ENCODE measurements at places on chromosomes 2 and 18.

GRCh38 chr18:22767653-22768052 is 165.5 kb upstream of the RBBP8 start:
- no peak for DNase-seq

DNA sequence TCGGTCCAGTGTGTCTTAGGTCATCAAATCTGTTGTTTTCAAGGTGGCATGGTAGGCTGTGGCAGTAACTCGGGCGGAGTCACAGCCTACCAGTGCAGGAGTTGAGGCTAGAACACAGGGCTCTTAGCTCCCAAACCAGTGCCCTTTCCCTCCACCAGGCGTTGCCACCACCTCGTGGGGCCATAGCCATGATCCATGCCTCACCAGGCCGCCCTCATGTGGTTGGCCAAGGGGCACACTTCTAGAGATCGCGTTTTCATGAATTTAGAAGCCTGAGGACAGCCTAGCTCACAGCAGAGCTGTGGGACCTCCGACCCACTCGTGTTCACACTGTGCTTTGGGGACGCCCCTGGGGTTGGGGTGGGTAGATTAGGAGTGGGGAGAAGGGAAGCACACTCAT is 10.6 kb downstream of the SEC11C start:
- DNase-seq = peak; percentile 33

GRCh38 chr2:35347561-35347960 is 1008.0 kb upstream of the CRIM1 start:
- no peak for DNase-seq

DNA sequence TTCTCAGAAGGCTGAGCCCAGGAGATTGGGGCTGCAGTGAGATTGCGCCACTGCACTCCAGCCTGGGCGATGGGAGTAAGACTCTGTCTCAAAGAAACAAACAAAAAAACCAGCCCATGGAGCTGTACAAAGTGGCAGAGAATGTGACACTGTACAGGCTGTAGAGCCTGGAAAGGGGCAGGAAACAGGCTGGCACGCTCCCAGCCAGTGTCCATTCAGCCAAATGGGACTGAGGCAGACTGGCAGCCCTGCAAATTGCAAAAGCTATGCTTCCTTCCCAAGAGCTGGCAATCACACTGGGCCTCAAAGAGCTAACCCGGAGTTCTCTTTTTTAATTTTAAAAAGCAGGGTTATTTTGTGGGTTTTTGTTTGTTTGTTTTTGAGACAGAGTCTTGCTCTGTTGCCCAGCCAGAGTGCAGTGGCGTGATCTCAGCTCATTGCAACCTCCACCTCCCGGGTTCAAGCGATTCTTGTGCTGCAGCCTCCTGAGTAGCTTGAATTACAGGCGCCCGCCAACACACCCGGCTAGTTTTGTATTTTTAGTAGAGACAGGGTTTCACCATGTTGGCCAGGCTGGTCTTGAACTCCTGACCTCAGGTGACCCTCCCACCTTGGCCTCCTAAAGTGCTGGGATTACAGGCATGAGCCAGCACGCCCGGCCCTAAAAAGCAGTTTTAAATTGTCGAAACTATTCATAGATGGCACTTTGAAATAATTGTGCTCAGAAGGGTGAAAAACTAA is 42.8 kb downstream of the SCRN3 start:
- no peak for DNase-seq

- DNase-seq = no peak
Measured at GRCh38 chr2:187900021-187900420, 345.8 kb upstream of the TFPI start.

DNA sequence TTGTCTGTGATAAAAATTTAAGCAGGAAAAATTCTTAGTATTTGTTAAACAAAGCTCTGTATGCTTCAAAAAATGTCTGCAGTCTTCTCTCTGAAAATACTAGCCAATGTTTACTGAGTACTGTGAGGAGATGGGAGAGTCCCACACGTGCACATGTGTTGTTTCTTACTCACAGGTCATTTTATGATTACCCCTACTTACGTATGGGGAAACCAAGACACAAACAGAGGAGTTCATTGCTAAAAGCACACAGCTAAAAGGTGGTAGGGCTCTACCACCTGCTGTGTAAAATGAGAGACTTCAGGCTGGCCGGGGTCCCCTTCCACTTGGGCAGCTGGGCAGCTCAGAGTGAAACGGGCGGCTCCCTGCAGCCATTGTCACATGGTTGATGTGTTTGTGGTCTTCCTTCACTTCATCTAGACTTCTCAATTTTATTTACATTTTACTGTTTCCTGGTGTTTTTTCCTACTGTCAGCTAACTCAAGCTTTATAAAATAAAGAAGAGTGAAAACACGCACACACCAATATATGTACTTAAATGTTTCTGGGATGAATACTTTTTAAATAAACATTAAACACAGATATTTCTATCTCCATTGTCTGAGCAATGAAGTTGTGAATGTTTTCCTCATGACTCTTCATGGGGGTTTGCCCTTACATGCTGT is 71.2 kb downstream of the MBP start:
- DNase-seq = no peak

GRCh38 chr2:169259402-169259801 is 102.9 kb downstream of the LRP2 start:
- no peak for DNase-seq

DNA sequence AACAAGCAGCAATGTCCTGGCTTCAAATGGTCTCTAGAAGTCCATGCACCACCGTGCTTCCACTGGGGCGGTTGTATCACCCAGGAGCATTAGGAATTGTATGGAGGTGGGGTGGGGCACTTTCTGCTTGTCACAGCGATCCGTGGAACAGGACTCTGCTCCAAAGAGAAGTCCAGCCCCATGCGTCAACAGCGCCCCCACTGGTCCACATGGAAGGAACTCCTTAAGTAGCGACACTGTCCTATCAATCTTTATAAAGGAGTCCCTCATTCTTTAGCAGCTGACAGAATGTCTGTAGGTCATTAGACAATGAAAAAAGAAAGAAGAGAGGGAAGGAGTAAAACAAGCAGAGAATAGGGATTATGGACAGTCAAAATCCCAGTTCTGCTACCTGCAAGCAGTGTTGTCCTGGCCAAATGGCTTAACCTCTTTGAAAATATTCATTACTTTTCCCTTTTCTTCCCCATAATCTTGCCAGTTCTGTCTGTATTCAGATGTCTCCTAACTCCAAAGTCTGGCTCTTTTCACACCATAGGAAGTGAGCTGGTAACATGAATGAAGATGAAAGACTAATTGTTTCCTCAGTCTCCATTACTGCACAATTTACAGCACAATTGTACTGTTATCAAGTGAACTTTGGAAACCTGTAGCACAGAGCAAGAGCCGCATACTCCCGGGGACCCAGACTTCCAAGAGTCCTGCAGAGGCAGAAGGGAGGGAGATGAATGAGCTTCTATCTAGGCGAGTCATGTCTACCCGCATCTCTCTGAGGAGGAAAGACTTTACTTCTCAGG is 9.9 kb downstream of the NFE2L2 start:
- peak; percentile 55 for DNase-seq

DNA sequence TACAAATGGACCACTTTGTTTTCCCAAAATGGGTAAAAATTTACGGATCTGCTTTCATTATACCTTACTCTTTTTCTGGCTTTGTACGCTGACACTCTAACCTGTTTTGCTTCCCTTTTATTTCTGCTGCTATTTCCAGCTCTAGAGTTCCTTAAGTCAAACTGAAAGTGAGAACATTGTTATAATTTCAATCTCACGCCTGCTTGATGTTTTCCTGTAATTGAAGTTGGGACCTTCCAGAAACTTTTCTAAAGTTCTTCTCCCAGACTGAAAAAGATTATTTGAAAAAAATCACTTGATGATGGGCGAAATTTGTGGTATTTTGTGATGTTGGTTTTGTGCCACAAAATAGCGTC is 1.8 kb downstream of the GLS start:
- DNase-seq = no peak

- DNase-seq = no peak
Measured at GRCh38 chr18:22423878-22424564, 6.3 kb upstream of the CTAGE1 start.

GRCh38 chr2:72914589-72915319 is 2.6 kb upstream of the EMX1 start:
- DNase-seq = no peak

DNA sequence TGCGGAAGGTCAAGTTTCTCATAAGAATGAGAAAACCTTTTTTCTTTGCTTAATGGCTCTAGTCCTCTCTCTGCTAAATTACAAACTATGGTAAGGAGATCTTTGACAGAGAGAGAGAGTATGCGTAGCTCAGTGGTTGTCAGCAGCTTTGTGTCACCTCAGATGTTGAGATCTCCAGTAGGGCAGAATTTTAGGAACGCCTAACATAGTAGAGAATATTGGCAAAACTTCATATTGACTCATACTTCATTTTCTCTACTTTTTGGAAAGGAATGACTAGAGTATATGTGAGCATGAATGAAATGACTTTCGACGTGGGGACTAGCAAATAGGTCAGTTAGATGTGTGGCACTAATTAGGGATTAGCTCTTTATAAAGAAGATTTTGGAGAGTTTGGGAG is 64.0 kb downstream of the WDR7 start:
- no peak for DNase-seq

DNA sequence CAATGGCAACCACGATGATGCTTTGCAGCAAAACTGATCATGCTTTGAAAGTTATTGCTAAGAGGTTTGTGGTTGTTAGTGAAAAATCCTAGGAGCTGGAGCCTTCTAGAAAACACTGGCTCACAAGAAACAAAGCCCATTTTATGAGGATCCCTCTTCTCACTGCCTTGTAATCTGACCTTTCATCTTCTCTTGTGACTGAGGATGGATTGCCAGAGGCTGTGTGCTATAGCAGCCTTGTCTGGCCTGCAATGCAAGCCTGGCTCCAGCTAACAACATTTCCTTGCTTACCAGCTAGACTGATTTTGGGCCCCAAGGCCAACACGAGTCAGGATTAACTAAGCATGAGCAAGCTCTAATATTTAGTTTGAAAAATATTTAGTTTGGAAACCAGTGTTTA is 13.1 kb downstream of the PIEZO2 start:
- no peak for DNase-seq

DNA sequence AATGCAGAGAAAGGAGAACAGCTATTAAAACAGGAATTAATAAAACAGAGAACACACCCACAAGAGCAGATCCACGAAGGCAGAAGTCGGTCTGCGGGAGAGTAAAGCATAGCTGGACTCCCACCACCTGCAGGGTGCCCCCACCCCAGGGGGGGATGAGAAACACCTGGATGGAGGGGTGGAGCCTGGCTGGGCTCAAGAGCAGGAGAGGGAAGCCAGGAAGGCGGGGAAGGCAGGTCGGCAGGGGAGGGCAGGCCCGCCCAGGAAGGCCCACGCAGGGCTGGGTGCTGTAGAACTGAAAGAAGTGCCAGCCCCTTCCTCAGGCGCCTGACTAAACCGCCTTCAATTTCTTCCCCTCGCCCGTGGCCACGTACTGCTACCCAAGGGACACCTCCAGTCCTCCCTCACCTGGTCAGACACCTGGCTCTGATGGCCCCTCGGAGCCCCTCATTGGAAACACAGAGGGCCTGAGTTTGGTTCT is 175.4 kb downstream of the HDAC4 start:
- DNase-seq = no peak

DNA sequence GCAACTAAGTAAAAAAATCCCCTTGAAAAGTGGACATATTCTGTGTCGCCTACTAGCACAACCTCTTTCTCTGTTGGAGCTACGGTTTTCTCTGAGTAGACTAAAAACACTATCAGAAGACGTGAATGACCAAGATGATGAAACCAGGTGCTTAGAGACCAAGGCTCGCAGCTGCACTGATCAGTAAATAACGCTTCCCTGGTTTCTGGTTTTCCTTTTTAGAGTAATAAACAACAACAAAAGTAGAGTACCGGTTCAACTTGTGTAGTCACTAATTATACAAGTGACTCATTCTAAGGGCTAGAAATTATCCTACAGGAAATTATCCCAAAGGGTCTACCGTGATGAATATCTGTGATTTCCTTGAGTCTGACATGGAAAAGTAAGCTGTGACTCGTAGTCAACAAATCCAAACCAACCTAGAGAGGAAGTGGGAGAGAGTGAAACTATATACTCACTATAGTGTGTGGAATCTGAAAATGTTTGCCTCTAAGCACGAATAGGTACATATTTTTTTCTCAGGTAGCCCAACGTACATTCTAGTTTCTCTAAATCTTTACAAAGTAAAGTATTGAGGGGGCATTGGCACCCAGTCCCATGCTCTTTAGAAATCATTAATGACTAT is 17.8 kb downstream of the RASGRP3 start:
- no peak for DNase-seq

DNA sequence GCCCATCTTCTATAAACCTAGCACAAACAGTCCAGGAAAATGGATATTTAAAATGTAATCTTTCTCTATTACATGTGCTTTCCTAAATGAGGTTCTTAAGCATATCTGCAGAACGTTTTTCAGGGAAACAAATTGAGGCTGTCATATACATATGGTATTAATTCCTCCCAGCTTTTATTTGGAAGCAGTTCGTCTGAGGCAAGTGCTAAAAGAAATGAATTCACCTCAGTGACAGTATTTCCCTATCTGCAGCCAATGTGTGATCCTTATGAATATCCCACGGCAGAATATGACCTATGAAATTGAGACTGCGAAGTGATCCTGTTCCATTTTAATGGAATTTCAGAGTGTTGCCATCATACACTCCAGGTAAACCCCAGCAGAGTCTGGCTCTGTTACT is 7.1 kb downstream of the MYOM1 start:
- no peak for DNase-seq

GRCh38 chr2:10790228-10790973 is 22.2 kb downstream of the PDIA6 start:
- DNase-seq = no peak

- DNase-seq = no peak
Measured at GRCh38 chr2:12045864-12046291, 299.4 kb downstream of the LPIN1 start.

DNA sequence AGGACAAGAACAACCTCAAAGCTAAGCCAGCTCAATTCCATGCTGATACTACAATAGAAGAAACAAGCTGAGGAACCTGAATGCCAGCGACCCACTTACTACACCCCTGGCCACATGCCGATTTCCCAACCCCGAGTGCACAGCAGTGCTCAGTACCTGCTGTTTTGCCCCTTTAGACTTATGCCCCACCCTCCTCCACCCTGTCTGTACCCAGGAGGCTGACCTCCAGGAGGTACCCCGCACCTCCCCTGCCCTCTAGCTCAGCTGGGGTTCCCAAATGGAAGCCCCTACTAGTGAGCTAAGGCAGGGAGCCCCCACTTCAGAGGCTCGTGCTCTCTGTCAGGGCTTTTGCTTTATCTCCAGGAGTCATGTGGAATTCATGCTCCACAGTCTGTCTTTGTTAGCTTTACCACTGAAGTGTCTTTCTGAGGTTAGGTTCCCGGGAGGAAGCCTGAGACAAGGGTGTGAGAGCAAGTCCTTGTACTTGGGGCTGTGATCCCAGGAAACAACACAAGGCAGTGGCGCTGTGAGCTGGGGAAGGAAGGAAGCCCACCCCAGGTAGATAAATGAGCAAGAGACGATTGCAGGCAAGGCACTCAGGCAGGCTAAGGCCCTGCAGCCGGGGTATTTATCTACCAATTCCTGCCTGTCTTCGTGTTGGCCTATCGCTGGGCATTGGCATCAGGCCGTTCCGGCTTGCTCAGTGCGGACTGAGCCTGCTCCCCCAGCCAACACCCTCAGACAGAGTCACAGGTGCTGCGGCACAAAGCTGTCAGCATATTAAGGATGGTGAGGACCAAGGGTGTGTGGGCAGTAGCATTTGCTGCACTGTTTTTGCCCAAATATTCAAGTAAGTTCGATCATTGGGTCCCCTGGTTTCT is 220.5 kb downstream of the CYP26B1 start:
- no peak for DNase-seq

GRCh38 chr2:198054299-198054698 is 249.9 kb downstream of the PLCL1 start:
- peak; percentile 48 for DNase-seq

GRCh38 chr2:10773821-10774341 is 38.7 kb downstream of the PDIA6 start:
- no peak for DNase-seq

Measured in iPS-NIHi11 (cell line).